Mammary epithelial cell (primary cell): ENCODE measurements at places on chromosomes 7 and 10.

GRCh38 chr10:90205340-90205739 lies 503.9 kb downstream of the KIF20B start:
- DNase-seq, result no peak

DNA sequence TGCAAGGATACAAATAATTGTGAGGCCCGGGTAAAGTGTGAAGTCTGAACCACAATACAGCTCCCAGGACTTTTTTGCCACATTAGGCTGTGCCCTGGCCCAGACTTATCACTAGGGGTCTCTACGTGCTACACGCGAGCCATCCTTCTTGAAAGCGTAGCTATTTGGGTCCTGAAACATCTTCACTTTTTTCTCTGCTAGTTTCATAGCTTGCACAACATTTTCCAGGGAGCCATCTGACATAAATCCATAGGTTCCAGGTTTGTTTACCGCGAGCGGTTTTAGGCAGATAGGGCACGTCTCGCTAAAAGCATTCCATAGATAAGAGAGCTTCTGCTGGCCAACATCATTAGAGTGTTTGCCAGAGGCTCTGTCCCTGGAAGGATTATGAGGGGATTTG lies 226.5 kb downstream of the RPS24 start:
- no peak for DNase-seq

DNA sequence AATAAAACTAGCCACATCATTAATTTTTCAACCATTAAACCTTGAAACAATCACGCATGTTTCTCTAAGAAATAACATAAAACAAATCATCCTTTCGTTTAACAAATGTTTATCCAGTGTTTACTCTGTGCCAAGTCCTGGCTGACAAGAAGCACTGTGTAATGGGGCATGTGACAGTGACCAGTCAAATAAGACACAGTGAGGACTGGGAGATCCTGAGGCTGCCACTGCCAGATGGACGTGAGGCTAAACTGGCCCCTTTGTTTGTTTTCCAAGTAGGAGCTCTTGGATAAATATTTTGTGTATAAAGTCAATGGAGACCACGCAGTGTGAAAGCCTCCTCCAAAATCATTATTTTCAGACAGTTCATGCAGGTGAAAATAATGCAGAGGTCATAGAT lies 626.2 kb downstream of the SUGCT start:
- DNase-seq, result no peak

DNA sequence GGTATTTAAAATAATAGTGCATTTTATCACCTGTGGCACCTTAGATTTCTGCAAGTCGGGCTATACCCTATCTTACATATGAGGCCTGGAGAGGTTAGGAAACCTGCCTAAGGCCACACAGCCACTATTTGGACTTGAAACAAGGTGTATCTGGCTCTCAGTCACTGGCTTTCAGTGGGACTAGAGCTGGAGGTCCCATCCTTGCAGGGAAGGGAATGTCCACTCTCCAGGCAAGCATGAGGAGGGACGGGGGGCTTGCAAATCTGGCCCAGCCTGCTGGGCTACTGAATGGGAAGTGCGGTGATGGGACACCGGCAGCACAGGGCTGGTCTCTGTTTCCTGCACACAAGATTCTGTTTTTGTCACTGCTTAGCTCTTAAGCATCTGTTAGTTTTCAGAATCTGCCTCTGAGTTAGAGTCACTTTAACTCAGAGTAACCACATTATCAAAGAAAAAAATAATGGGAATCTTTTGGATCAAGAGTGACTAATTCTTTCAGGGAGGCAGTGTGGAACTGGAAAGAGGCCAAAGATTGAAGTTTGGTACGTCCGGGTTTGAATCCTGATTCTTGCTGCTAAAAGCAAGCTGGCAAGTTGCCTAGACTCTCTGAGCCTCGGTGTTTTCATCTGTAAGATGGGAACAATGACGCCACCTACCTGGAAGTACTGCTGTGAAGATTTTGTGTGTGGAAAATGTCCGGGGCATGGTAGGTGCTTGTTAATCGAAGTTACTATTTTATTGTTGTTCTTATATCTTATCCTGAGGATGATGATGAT lies 33.8 kb upstream of the HABP2 start:
- DNase-seq, result no peak

DNA sequence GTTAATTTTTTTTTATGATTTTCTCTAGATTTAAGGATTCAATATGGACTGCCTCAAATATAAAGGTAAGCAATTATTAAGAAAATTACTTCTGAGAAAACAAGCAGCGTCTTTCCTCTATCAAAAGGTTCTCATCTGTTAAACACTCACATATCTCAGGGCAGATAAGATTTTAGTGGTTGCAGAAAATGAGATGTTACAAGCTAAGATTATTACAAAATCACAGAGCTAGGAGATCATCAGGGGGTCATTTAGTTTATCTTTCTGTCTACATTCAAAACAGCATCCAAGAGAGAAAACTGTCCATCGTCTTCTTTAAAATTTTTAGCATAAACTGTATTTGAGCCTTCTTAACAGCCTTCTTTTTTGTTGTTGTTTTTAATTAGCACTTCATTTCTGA lies 29.1 kb upstream of the RHOBTB1 start:
- DNase-seq, result no peak

DNA sequence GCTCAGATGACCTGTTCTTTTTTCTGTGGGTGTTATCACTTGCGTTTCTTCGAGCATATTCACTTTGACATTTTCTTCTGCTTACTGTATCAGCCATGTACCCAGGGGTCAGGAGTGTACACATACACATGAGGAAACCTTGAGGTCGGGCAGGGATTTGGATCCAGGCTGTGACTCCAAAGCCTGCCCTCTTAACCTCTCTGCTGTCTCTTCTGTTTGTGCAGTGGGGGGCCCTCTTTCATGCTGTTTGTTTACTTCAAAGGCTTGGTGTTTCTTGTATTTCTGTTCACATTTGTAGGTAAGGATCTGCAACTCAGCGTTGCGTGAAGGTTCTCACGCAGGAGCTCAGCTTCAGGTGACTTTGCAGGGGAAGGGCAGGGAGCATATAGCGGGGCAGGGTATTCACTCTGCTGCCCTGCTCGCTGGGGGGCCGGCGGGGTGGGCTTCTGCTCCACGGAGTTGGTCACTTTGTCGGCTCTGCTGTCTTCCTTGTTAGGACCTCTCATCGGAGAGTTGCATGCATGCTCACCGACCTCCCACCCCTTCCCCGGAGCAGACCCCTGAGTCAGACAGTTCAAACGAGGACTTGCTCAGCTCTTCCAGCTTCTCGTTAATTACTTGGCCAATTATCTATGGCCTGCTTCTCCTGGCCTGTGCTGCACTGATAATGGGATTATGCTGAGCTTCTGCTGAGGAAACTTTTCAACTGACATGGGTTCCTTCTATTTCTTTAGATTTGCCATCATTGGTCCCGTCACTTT lies 77.5 kb downstream of the SDK1 start:
- no peak for DNase-seq

- no peak for DNase-seq
Measured at GRCh38 chr10:47368431-47369180, 15.5 kb downstream of the ZNF488 start.

GRCh38 chr10:71059054-71059818 lies 153.1 kb upstream of the UNC5B start:
- no peak for DNase-seq

DNA sequence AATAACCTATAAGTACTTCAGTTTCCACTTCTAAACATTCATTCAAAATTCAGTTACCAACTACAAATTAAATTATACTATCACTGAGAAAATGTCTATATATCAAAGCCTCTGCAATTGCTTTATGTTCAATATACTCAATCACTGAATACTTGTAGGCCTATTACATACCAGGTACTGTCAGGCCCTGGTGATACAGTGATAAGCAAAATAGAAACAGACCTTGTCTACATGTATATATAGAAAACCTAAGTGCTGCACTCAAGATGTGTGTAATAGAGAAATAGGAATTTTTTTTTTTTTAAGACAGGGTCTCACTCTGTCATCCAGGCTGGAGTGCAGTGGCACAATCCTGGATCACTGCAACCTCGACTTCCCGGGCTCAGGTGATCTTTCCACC lies 53.7 kb upstream of the PHF14 start:
- no peak for DNase-seq
